ENCODE measurements at places on chromosomes 3 and 15.

DNA sequence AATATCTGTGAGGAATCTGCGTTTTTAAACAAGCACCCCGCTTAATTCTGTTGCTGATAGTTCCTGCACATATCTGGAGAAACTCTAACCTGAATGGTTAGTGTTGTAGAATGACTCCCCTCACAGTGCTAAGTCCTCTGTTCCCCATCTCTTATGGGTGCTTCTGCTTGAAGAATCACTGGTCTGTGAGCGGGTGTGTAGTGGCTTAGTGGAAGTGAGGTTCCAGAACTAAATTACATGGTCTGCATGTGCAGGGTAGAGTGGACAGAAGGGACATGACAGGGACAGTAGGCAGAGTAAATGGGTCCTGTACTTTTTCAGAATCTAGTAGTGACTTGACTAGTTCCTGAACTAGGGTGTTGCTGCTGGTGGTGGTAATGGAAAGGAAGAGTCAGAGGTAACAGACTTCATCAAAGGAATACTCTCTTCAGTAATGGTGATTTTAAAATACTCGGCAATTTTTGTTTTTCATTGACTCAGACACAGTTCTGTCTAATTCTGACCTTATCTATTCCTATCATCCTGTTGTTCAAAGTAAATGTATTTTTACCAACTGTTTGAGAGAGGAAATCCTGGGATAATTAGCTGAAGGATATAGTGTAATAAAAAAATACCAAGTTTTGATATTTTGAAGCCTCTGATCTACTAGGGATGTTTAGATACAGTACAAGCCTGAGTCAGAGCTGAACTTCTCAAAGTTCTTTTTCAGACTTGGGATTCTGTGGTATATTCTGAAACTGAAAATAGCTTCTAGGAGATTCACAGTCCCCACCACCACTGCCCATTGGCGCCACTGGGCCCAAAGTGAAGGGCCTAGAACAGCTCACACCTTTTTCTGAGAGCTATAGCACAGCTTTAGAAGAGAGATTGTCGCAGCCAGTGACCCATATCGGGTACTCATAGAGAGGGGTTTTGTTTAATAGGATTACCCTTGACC, 55.5 kb downstream of the FNDC3B start:
- no peak for DNase-seq

DNA sequence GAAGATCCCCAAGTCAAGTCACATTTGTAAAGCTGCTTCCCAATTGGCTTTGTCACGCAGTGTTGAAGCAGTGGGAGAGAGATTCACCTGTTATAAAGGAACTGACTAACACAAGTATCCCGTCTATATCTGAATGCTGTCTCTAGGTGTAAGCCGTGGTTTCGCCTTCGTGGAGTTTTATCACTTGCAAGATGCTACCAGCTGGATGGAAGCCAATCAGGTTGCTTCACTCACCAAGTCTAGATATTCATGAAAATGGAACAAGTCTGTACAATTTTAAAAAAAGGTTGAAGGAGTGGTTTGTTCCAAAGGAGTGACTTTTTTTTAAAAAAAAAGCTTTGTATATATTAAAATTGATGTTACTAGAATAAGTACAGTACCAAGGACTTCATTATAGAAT, 11.7 kb downstream of the RBM5 start:
- DNase-seq = no peak

DNA sequence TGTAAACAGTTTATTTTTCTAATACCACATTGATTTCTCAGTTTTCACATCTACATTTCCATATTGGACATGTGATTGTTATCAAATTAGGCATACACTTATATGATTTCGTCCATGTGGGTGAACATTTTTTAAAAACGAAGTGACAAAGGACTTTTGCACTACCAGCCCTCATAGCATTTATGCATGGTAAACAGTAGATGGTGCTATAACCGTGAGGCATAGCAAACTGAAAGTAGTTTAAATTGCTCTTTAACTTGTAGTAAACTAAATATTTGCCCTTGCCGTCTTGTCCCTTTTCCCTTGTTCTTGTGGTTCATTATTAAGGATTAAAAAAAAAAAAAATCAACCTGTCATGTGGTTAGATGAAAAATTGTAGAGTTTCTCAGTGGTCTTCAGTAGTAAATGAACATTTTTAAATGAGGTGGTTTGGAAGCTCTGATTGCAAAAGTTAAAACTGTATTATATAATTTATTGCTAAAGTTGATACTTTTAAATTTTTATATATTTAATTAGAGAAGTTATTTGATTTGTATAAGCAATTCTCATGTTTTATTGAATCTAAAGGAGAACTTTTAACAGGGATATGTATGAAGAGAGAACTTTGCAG, 24.0 kb downstream of the STX19 start:
- no peak for DNase-seq

DNA sequence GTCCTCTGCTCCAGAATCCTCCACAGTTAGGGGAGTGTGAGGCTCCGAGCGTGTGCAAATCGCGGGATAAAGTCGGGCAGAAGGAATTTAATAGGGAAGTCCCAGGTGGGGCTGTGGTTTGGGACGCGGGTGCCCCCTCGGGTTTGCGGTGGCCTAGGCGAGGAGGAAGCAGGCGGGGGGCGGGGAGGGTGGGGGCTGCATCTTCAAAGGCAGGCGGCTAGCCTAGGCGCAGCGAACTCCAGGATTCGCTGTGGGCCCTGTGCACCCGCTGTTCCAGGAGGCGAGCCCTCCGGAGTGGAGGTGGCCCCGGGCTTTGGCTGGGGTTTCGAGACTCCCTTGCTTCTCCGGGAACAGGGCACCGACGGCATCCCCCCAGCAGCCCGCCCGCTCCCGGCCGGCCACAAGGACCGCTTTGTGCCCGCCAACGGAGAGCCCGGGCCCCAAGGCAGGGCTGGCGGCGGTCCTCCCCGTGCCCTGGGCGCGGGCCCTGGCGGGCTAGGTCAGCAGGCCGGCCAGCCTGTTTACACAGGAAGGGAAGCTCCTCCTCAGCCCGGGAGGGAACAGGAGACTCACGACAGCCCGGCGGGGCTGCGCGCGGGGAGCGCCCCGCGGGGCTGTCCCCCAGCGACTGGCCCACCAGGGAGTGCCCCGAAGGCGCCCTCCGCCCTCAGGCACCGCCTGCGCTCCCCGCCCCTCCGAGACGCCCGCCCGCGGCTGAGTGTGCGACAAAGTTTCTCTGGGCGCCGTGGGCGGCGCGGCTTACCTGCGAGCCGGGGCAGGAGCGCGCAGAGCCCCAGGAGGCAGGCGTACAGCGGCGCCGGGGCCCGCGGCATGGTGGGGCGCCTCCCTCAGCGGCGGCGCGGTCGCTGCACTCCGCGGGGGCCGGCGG, 753 bp downstream of the ITGB5 start:
- DNase-seq = peak; percentile 8

GRCh38 chr15:100057281-100057680, 284.5 kb downstream of the ADAMTS17 start:
- DNase-seq = no peak

DNA sequence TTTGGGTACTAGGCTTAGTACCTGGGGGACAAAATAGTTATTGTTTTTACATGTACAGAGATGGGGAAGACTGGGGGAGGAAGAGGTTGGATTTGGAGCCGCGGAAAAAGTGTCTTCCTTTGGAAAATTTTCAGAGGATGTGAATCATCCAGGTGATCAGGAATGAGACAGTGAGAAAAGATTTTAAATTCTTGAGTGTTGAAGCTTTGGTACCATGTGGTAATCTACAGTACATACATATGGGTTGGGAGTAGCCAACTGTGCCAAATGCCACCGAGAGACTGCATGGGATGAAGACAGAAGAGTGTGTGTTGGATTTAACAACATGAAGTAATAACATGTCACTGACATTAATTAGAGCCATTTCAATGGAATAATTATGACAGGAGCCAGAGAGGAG, 1238.2 kb downstream of the ROBO1 start:
- no peak for DNase-seq

DNA sequence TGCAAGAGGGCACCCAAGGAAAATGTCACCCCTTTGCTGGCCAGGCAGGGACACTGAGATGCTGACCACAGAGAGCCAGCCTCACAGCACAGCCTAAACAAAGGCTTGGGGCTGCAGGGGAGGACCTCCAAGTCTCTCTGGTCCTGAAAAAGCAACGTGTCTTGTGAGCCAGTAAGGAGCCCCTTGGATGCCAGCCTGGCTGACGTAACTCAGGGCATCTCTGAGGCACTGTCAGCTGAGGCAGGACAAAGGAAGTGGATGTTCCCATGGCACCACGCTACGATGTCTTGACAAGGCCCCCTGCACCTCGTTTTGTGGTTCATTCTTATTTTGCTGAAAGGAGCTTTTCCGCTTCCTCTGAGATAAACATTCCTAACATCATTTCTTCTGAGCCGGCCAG, 160.7 kb downstream of the OR4M2 start:
- DNase-seq = no peak

DNA sequence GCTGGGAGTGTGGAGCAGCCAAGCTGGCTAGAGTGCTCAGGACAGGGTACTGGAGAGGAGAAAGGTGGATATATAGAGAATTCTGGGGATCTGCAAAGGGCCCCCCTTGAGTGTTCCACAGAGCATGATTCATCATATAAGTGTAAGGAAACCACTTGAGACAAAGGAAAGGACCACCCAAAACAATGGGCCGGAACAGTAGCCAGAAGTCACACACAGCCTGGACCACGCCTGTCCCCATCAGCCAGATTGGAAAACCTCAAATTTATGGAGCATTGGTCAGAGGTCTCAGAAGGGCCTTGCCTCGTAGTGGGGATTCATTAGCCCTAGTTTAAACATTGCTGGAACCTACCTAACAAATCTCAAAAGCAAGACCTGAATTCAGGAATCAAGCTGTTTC, 4.9 kb upstream of the KNSTRN start:
- DNase-seq = no peak

DNA sequence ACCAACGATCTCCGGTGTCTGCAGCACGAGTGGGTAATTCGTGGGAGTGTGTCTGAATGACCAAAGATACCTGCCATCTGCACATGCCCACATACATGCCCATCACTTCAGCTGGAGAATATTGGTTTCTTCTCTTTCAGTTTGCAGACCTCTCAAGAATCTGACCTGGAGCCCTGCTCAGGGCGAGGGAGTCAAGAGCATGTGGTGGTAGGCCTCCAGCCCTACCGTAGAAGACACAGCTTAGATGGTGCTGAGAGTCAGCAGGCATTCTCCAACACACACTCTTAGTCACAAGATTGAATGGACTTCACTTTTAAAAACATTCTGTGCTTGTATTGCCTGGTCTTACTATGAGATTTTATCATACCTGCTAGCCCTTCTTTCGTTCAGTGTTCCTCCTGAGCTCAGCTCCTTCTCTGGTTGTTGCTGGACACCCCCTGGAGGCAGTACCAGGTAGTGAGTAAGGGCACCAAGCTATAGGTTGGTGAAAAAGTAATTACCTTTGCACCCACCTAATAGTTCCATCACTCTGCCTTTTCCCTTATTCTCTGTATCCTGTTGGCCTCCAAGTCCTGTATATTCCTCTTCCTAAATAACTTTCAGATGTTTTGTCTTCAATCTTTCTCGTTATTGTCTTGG, 252.0 kb downstream of the CACNA2D3 start:
- DNase-seq = no peak

DNA sequence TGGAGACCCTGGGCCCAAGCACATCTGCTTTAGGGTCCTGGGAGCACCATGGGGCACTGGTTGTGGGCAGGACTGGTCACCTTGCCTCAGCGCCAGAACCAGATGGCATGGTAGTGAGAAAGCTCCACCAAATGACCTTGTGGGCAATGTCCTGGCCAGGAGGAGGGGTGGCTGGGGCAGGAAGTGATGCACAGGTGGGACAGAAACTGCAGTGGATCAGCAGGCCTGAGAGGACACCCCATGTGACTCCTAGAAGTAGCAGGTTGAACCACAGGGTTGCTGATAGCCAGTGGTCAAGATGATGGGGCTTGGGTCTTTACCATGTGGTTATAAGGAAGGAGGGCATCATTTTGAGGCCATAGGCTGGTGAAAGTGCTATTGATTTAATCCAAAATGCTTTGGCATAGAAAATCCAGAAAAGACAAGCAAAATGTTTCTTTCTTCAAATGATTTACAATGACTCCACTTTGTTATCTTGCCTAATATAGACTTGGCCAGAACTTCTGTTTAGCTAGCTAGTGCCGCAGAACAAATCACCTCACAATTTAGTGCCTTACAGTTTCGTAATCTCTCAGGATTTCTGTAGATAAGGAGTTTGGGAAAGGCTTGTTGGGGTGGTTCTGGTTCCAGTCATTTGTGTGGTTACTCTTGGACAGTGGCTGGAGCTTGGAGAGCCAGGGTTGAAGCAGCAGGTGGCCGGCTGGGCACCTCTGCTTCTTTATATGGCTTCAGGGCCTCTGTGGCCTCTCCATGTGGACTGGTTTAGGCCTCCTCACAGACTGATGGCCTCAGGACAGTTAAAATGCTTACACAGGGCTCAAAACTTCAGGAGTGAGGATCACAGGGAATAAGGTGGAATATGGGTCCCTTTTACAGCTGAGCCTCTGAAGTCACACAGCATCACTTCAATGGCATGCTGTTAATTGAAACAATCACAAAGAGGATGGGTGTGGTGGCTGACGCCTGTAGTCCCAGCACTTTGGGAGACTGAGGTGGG, 27.5 kb downstream of the TMEM158 start:
- no peak for DNase-seq

- DNase-seq = no peak
Observed at GRCh38 chr3:27360113-27361078, 8.8 kb downstream of the NEK10 start.

GRCh38 chr15:100156201-100156600, 185.6 kb downstream of the ADAMTS17 start:
- DNase-seq = no peak

DNA sequence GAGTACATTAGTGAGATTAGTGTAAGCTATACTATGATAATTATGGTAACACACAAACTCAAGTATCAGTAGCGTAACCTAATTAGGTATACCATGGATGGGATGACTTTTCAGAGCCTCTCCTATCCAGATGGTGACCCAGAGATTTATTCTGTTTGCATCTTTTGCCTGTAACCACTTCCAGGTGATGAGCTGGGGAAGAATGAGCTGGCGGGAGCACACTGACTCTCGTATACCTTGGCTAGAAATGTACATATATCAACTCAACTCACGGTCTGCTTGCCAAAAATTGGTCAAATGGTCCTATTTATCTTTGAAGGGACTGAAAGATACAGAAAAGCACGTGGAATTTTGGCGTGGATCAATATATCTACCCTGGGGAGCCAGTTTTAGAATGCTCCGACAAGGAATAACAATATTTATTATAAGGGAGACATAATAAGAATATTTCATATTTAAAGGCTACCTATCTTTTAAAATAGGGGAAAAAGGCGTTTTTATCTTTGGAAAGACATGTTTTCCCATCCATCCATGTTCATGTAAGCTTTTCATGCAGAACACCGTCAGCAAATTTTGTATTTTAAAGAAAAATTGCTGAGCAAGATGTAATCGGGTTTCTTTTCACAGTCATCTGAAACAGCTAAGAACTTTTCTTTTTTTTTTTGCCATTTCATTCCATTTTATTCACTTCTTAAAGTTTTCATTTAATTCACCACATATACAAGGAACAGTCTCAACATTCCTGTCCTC, 502.6 kb upstream of the CBLB start:
- DNase-seq = no peak
